ENCODE measurements at places on chromosomes 4 and X.

DNA sequence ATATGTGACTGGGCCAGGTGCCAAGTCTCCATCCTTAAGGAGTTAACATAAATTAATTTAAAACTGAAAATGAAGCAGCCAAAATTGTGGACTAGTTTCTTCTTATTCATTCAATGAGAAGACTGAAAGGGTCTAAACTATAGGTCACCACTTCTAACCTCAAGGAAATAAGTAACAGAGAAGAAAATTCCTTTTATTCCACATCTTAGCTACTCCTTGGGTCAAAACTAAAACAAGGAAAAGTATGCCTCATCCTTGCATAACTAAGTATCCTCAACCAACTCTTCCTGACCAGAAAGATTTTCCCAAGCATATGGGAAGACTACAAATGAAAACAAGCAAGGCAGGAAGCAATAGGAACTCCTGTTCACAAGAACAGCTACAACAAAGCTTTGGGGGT lies 71.2 kb downstream of the ZNF827 start:
- DNase-seq: no peak

GRCh38 chrX:68292471-68292870 lies 140.8 kb downstream of the OPHN1 start:
- no peak for DNase-seq

DNA sequence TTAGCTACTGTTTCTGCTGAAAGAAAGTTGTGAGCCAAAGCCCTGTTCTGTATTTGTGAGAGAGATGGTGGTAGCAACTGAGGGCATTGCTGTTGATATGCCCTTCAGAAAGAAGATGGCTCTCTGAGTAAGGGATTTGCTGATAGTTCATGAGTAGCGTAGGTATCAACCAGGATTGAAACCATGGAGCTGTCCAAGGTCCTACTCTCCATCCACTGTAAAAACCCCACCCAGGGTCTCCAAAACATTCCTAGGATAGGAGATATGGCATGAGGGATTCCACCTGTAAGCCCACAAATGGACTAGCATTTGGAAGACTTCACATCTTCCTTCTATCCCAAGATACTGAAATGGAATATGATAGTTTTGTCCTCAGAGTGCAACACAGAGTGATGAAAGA lies 277.1 kb upstream of the PRKX start:
- no peak for DNase-seq

GRCh38 chrX:76109654-76110053 lies 63.2 kb upstream of the PBDC1 start:
- DNase-seq: no peak

DNA sequence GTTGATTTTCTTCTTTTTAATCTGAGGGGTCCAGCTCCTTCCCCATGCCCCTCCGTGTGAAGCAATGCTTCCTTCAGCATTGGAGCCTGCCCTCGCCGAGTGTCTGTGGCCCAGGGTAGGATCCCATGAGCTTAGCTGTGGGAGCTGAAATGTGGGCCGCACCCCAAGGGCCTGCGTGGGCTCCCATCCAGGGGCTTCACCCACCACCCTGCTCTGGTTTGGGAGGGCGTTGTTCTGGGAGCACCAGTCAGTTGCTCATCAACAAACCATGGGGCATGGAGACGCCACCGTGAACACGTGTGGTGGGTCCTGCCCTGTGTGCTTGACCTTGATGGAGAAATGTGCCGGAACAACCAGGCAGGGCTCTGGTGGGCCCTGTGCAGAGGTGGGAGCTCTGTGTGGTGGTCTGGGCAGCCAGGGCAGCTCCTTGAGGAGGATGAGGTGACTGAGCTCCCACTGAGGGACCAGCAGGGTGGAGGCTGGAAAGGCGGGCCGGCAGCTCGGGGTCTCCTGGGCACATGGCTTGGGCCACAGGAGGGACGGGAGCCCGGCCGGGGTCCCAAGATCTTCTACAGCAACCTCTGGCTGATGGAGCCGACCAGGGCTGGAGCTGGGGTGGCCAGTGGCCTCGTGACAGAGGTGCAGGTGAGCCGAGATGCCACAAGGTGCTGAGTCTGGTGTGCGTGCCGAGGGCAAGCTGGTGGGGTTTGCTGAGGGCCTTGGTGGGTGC lies 39.6 kb upstream of the NKX1-1 start:
- no peak for DNase-seq

- DNase-seq: no peak
These were observed 39.1 kb upstream of the MBTPS2 start for GRCh38 chrX:21800344-21800770.

GRCh38 chr4:118974758-118975157 lies 86.1 kb downstream of the SYNPO2 start:
- no peak for DNase-seq

- DNase-seq: no peak
These were observed 71.6 kb upstream of the MAB21L2 start for GRCh38 chr4:150510176-150510865.

DNA sequence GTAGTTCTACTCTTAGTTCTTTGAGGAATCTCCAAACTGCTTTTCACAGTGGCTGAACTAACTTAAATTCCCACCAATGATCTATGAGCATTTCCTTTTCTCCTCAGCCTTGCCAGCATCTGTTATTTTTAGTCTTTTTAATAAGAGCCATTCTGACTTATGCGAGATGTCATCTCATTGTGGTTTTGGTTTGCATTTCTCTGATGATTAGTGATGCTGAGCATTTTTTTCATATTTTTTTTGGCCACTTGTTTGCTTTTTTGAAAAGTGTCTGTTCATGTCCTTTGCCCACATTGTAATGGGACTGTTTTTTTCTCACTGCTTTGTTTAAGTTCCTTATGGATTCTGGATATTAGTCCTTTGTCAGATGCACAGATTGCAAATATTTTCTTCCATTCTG lies 21.5 kb upstream of the PHKA1 start:
- DNase-seq: no peak

GRCh38 chr4:151990201-151990600 lies 229.4 kb upstream of the GATB start:
- no peak for DNase-seq

DNA sequence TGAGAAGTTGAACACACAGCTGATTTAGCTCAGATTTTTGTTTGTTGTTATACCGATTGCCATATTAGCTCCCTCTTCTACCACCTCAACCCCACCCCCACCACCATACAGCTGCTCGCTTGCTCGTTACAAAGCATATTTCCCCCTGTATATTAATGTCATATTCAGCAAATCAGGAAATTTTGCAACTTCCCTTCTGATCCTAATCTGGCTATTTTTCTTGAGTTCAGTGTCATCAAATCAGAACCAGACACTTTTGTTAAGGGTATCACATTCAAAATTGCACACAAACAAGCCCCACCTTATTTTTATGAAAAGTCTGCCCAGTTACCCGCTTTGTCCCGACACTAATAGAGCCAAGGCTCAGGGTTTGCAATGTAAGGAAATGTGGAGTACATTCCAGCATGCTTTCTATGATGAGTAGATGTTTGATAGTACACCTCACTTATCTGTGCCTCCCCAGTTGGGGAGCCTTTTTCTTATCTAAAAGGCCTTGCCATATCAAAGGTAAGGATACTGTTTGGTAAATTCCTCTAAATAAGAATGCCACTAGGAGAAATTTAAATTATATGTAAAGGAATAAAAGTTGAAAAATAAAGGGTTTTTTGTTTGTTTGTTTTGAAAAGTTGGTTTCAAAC lies 212.2 kb downstream of the CBR4 start:
- no peak for DNase-seq

DNA sequence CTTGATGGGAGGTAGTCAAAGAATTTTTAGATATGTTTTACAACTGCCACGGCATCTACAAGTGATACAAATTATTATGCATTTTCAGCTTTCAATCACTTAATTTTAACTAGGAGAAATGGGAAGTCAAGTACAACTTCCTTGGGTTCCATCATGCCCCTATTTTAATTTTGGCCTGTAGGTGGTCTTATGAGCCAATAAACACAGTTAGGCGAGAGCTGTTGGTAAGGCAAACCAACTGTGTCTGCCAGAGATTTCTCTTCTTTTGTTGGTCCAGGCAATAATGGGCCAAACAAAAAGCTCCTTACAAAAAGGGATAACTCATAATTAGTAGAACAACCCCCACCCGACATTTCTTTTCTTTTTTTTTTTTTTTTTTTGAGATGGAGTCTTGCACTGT lies 63.3 kb upstream of the ARX start:
- no peak for DNase-seq

- no peak for DNase-seq
These were observed 54.4 kb upstream of the CXorf51B start for GRCh38 chrX:146755214-146755613.

DNA sequence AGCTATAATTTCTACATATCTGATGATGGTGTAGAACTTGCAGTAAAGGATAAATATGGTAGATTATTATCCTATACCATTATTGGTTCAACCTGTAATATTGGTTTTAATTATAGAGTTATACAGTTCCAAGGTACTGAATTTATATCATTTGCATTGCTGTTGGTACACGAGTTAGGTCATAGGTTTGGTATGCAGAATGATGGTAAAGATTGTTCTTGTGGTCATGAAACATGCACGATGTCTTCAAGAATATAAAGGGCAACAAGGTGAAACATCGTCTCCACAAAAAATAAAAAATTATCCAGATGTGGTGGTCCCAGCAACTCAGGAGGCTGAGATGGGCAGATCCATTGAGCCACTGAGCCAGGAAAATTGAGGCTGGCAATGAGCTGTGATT lies 99.6 kb downstream of the ADAM29 start:
- no peak for DNase-seq

DNA sequence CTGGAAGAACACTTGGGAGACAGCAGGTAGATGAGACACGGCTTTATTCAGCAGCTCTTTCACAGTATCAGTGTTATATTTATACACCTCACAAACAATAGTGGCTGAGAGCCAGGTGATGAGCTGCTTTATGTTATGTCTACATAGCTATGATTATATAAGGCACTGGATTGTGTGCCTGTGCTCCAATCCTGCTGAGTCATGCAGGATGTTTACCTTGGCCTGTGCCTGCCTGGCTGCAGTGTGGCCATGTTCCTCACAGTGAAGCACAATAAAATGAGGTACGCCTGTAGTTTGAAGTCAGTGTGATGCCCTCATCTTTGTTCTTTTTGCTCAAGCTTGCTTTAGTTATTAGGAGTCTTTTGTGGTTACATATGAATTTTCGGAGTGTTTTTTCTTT lies 31.3 kb downstream of the CXCL13 start:
- no peak for DNase-seq

DNA sequence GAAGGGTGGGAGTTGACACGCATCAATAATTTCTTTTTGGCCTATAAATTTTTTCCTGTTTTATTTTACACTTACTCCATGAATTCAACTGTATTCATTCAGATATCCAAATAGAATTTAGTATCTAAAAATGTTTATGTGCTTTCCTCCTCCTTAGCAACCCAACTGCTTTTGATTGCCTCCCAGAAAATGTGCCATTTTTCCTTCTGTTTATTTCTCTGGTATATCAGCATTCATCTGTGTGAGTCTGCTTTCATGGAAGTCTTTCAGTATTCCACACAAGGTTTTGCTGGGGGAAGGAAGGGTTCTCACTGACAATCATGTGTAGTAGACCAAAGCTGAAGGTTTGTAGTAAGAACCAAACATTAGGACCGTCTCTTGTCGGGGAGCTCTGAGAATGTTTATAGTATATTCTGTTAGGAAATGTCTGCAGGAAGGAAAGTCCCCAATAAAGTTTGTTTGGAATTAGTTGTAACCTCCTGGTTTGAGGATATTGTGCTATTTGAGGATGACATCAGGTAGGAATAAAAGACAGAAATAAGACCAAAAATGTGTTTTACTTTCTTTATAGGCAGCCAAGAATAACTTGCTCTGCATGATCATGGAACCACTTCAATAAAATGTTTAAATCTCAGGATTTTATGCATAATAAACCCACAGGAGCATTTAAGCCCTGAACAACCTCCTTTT lies 673.6 kb upstream of the INTU start:
- no peak for DNase-seq

- DNase-seq: no peak
These were observed 356.0 kb upstream of the RASGEF1B start for GRCh38 chr4:81827577-81828202.

DNA sequence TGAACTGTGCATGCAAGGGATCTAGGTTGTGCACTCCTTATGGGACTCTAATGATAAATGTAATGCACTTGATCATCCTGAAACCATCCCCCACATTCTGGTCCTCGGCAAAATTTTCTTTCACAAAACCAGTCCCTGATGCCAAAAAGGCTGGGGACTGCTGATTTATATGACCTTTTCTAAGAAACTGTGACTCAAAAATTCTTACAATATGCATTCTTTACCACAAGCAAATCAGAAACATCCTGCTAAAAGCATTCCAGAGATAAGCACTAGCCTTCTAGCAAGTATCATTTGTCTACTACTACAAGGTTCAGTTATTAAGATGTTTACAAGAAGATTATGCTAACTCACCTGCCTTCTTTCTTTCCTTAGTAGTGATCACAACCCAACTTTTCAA lies 166.5 kb upstream of the PCDH7 start:
- no peak for DNase-seq

DNA sequence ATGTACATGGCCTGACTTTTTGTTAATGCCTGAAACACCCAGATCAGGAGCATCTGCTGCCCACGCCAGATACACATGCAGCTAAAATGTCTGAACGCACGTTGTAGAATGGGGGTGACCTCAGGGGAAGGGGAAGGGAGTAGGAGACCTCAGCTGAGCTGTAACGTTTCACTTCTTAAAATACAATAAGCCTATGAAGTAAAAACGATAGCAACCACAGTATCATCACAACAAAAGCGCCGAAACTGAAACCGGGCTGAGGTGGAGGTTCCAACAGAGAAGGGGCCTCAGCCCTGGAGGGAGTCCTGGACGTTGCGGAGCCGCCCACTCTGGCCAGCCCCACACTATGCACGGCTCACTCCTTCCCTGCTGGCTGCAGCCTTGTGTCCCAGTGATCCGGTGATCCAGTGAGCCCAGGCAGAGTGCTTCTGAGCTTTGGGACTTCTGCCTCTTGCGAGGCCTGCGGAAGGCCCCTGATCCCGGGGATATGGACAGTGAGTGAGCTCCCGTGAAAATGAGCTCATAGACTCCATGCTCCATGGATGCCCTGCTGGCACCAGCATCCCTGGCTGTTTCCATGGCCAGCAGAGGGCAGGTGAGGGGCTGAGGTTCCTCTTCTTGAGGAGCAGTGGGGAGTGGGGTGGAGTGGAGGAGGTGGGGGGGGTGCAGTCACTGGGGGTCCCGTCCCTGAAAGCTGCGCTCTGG lies 52.0 kb downstream of the HMX1 start:
- no peak for DNase-seq

DNA sequence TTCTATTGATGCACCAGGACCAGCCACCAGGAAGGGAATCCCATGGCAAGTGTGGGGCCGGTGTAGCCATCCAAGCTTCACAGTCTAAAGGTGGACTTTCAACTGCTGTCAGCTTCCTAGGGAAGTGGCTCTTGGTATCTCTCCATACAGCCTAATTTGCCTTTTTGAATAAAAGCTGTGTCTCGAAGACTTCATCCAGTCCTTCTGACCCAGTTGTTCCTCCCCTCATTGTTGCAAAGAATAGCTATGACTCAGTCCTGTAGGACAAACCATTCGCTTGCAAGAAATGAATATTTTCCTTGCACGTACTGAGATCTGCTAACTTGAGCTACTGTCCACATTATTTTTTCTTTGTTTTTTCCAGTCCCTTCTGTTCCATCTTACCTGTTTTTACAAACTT lies 145.1 kb upstream of the CTSO start:
- no peak for DNase-seq

GRCh38 chr4:74764119-74764518 lies 30.2 kb downstream of the BTC start:
- DNase-seq: no peak
